GM10248 (cell line): ENCODE measurements at places on chromosomes 2 and 18.

DNA sequence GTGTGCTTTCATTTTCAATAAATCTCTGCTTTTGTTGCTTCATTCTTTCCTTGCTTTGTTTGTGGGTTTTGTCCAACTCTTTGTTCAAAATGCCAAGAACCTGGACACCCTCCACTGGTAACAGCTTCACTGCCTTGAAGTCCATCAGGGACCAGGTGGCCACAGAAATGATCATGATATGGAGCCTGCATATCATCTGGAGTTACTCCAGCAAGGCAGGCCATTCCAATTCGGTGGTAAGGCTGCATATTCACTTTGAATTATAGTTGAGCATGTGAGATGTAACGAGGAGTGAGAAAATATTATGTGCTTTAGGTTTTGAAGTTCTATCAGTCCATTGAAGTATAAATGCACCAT lies 26.3 kb upstream of the SPATA3 start:
- DNase-seq, result no peak

GRCh38 chr18:362311-363290 lies 94.8 kb upstream of the THOC1 start:
- DNase-seq, result no peak

GRCh38 chr18:23636071-23636399 lies 26.7 kb downstream of the ANKRD29 start:
- no peak for DNase-seq

GRCh38 chr18:57728941-57729511 lies 74.1 kb downstream of the ATP8B1 start:
- no peak for DNase-seq

GRCh38 chr18:79199691-79200374 lies 130.6 kb downstream of the ATP9B start:
- DNase-seq, result no peak

DNA sequence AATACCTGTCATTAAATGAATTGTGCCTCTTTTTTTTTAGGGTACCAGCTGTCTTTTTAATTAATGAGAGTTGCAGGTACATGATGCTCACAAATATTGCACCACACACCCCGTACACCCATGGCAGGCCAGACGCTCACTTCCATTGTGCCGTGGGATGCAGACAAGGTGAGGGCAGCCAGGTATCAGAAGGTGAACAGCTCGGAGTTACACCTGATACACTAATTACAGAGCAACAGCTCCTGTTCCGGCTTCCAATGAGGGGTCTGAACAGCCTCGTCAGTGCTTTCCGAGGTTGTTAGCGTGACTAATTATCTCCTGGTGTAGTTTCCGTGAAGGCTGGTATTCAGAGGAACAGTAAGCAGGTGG lies 442.8 kb downstream of the ZNF516 start:
- no peak for DNase-seq
